ENCODE measurements at places on chromosomes 3 and 15.

DNA sequence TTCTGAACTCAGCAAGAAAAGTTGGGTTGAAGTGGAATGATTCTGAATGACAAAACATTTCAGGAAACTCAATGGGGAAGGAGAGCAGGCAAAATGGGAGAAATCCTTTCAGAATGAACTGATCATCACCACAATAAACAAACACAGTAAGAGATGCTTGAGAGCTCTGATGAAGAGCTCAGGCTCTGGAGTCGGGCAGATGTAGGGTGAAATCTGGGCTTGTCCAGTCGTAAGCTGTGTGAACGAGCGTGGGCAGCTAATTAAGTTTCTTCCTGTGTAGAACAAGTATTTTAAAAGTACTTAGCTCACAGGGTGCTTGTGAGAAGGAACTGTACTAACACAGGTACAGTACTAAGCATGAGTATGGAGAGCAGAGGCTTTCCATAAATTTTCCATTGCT is 406.2 kb downstream of the FOXP1 start:
- DNase-seq = no peak

DNA sequence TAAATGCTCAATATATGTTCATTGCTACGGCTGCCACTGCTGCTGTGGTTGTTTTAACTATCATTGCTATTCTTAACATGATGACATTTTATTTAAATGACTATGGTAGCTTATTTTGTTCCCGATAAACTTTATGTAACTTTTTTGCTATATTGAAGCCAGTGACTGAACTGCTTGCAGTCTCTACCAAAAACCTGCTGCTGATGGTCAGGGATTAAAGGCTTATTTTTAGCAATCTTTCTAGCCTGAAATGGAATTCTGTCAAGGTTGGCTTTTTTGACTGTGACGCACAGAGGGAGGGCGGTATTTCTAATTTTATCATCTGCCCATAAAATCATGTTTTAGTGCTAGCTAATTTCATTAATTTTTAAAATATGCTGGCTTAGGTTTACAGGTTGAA is 271.8 kb downstream of the KCNH8 start:
- no peak for DNase-seq

DNA sequence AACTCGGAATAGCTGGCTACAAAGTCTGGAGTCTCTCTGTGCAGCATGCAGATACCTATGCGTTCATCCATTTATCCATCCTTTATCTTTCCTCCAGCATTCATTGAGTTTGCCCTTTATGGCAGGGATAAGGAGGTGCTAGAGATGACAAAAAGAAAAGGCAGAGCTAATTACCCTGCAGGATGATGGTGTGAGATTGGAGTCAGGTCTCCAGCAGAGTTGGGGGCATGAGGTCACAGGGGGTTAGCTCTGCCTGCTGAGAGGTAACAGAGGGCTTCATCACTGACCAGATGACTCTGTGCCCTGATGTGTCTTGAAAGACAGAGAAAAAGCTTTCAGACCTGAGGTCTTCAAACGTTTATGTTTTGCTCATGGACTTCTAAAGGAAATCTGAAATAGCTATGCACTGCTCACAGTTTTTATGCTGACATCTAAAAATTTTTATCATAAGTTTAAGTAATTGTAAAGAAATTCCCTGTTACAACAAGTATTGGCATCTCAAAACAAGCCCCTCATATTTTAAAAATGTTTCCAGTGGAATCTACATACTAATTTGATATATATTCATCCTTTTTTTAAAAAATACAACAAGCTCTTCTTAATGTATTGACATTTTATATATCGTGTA is 132.3 kb upstream of the ANKRD28 start:
- DNase-seq = no peak

DNA sequence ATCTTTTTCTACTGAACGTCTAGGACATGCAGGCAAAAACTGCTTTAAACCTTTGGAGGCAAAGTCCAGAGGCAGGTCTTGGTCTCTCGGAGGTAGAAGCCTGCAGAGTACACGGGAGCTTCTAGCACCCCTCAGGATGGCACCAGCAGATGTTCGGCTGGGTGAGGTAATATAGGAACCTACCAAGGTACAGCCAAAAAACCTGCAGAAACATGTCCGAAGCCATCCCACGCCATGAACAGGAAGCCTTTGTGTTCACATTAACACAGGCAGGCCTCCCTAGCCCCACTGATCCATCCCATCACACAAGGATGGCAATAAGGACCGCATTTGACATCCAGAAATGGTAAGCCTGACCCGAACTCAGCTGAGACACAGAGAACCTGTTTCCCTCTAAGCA is 157.9 kb upstream of the HES1 start:
- DNase-seq = no peak

DNA sequence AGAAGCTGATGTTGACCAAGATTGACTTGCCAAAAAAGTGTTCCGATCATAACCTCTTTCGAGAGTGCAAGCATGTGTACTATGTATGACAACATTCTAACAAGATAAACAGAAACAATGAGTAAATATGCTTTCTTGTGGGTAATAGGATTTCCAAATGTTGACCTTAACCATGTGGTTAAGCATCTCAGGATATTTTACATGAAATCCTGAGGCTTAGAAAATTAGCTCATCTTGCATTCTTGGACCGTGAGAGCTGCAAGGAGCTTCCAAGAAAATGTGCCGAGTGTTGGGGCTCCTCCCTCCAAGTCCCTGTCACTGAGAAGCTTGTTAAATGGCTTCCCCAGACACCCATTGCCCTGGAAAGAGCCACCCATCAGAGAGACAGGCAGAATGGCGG is 50.1 kb downstream of the C3orf20 start:
- no peak for DNase-seq

- DNase-seq = no peak
Measured at GRCh38 chr3:115363071-115363470, 216.0 kb upstream of the ZBTB20 start.

DNA sequence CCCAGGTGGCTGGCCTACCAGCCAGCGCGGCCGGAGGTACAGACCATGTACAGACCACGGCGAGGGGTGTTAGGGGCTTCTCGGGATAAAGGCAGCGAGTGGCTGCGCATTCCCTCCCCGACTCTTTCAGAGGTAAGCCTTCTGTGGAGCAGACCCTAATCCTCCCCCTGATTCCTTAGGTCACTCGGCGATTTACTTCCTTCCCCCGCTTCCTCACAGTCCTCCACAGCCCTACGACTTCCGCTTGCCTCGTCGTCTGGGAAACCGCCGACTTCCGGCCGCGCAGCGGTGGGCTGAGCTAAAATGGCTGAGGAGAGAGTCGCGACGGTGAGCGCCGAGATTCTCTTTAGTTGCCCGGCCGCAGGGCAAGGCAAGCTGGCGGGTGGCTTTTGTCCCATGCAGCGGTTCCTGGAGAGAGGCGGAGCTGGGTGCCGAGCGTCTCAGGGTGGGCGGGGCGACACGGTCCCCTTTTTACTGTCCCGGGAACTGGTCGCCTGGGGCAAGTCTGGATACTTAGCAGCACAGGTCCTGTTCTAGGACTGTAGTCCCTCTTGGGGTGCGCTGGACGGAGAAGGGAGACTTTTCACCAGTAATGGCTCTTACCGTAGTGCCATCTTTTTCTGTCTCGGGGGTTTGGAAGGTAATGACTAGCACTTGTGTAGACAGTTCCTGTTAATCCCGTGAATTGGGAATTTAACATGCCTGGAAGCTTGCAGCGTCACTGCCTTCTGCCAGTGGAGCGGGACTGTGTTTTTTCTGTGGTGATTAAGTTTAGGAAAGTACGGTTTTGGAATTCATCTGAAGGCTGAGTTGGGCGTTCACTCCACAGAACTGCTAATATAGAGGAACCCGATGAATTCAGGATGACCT is at the start of the genes BBS4 and HIGD2B:
Gene BBS4 (plus strand): TSS at position 283 of the 870 bp plus-strand sequence. CDS start 21 bp downstream, at position 304.
Gene HIGD2B (minus strand): TSS at position 258 of the 870 bp plus-strand sequence. CDS start 9,808 bp downstream, outside the sequence.
- peak; percentile 85 for DNase-seq

DNA sequence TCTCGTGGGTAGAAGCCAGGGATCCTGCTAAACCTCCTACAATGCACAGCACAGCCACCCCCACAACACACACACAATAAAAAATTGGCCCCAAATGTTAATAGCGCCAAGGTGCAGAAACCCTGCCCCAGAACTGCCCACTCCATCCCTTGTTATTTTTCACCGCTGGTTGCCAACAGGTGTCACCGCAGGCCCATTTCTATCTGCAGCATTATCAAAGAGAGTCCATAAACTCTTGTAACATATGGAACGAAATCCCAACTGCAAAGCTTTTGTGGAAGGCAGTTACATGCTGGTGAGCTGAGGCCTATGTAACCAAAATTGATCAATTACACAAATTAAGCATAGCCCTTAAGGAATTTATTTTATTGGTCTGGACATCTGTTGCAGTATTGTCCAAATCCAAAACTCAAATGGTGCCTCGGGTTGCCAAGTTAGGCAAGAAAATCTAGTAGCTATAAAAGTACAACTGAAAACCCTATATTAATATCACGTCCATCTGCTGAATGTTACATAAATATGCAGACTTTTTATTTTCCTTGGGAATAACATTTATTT is 66.2 kb downstream of the SAMMSON start:
- no peak for DNase-seq

DNA sequence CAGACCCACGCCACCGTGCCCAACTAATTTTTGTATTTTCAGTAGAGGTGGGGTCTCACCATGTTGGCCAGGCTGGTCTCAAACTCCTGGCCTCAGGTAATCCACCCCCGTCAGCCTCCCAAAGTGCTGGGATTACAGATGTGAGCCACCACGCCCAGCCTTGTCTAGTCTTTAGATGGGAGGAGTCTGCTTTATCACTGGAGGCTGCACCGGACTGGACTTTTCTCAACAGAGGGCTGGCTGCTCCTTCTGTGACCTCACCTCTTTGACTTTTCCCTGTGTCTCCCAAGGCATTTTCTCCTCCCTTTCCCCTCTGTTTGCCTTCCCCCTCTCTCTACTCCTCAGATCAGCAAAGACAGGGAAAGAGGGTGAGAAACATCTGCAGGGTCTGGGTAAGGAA is 28.5 kb downstream of the SLCO2A1 start:
- DNase-seq = no peak

GRCh38 chr3:5053021-5053831 is 68.9 kb upstream of the ARL8B start:
- no peak for DNase-seq

DNA sequence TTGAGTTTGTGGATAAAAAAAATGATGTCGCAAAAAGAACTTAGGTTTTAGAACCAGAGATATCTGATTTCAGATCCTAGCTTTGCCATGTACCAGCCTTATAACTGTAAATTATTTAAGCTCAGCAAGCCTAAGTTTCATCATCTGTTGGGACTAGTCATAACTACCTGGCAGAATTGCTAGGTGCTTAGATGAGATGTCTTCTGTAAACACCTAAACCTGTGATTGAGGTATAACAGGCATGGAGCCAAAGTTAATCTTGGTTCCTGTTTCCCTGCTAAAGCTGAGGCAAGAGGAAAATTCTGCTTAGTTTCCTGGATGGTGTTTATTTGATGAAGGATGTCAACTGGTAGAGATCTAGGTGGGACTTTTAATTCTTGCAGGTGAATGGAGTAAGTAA is 331.3 kb upstream of the RBMS3 start:
- no peak for DNase-seq

Measured in putamen (tissue), 1 donor.